ENCODE measurements at places on chromosomes 16 and 17. TPM values are rescaled to one million over a fixed set of nuclear protein-coding genes. Genes with fewer than 3 reads are reported as not detected.

Gene GRIN2A
- not detected for total RNA-seq

Gene DBF4B
- total RNA-seq, result 2.2 TPM

Gene CAPN15
- 15.5 TPM for total RNA-seq

Gene ITGB3
- total RNA-seq, result 126 TPM

Gene PITPNC1
- 16.1 TPM for total RNA-seq

Gene GNAO1
- total RNA-seq, result not detected

Gene KRT33B
- not detected for total RNA-seq

Gene CSF3
- not detected for total RNA-seq

Gene SHCBP1
- total RNA-seq, result 10.7 TPM

All from lung microvascular endothelial cell (primary cell).